ENCODE measurements at places on chromosomes 16 and 17. TPM values are rescaled to one million over a fixed set of nuclear protein-coding genes. Genes with fewer than 3 reads are reported as not detected.

MYH8 gene
- total RNA-seq, result not detected

PIRT gene
- total RNA-seq, result not detected

PRR35 gene
- total RNA-seq, result not detected

TBC1D3B gene
- total RNA-seq, result 4.5 TPM

CBFA2T3 gene
- 2.4 TPM for total RNA-seq

PLD6 gene
- 8.5 TPM for total RNA-seq

ANKRD40CL gene
- total RNA-seq, result not detected

KIFC3 gene
- 66.4 TPM for total RNA-seq

KRT31 gene
- total RNA-seq, result not detected

CLEC19A gene
- not detected for total RNA-seq

SLC35G6 gene
- total RNA-seq, result not detected

AURKB gene
- 78.1 TPM for total RNA-seq

RTN4RL1 gene
- 7.3 TPM for total RNA-seq

KRTAP4-8 gene
- total RNA-seq, result not detected

GUCY2D gene
- 0.30 TPM for total RNA-seq

- DNase-seq, result no peak
Measured at GRCh38 chr16:50202926-50203624, 50.0 kb downstream of the TENT4B start.

GRCh38 chr17:36117505-36118382 lies 14.1 kb downstream of the CCL4 start:
- no peak for DNase-seq

GRCh38 chr16:67015313-67015731 lies 13.6 kb upstream of the CBFB start:
- DNase-seq, result peak; percentile 9

- DNase-seq, result no peak
Measured at GRCh38 chr16:72727565-72727964, 320.4 kb downstream of the ZFHX3 start.

DNA sequence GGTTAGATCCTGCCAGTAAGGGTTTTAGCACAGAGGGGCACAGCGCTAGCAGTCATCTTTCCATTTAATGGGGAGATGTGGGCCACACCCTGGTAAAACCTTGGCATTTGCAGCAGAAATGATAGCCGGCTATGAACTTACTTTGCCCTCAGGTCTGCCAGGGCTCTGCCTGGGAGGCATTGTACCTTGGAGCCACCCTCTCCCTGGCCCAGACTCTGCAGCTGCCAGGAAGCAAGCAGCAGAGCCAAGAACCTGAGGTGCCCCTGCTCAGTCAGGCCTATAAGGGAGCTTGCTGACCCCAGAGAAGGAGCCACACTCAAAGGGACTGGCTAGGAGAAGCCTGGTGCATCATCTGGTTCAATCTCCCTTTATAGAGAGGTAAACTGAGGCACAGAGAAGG lies 23.7 kb upstream of the PHF12 start:
- no peak for DNase-seq

- DNase-seq, result no peak
Measured at GRCh38 chr17:68700421-68700820, 99.3 kb upstream of the FAM20A start.

DNA sequence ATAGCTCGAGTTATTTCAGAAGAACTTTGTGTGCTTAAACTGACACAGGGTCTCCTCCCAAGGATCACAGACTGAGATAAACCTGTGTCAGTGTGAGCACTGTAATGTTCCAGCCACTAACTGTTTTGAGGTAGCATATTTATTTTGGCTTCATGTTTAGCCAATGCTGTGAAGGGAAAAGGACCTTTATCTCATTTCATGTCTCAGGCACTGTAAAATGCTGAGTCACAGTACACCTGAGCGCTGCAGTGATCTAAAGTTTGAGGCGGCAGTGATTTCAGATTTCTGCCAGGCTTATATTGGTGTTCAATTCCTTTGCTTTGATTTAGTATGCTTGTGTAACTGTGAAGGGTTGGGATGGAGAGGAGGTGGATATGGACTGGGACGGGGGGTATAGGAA lies 3.1 kb upstream of the DNAJA2 start:
- DNase-seq, result no peak

- no peak for DNase-seq
Measured at GRCh38 chr16:23334950-23335349, 32.8 kb downstream of the SCNN1B start.

DNA sequence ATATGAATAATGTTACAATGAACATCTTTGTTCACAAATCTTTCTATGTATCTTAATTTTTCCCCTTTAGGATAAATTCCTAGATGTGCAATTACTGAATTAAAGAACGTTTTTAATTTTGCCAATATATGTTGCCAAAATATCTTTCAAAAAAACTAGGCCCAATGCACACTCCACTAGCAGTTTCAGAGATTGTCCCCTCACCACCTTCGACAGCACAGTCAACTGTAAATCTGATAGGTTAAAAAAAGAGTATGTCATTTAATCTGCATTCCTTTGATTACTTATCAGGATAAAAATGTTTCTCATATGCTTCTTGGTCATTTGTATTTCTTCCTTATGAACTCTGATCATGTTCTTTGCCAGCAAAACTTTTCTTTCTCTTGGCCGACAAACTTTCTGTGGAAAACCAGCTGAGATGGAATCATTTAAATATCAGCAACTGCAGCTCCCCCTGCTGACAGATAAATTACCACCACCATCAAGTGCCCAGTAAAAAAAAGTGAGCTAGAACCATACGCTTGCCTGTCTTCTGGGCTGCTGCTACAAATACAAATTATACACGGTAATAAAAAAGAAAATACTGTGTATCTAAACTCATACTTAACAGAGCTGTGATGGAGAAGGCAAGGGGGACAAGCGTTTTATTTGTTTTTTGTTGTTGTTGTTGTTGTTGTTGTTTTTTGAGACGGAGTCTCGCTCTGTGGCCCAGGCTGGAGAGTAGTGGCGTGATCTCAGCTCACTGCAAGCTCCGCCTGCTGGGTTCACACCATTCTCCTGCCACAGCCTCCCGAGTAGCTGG lies 19.6 kb upstream of the KANSL1 start:
- peak; percentile 87 for DNase-seq

GRCh38 chr16:3038256-3038655 lies 1.5 kb upstream of the BICDL2 start:
- DNase-seq, result no peak

DNA sequence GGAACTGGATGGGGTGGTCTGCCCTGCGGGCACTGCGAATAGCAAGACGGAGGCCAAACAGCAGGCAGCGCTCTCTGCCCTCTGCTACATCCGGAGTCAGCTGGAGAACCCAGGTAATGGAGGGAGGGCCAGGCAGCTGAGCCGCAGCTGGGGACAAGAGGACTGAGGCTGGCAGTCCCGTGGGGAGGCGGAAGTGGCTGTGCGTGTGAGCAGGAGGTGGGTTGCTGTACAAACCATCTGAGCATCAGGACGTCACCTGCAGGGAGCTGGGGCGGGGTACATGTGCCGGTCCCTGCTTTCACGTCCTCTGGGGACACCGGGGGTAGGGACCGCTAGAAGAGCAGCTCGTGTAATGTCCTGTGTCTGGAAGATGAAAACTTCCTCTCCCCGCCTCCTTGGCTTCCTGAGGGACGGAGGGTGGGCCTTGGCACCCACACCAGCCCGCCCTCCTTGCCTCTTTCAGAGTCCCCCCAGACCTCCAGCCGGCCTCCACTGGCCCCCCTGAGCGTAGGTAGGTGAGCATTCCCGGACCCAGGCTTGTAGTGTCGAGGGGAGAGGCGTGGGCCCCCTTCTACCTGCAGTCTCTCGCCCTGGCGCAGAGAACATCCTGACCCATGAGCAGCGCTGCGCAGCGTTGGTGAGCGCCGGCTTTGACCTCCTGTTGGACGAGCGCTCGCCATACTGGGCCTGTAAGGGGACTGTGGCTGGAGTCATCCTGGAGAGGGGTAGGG lies 3.7 kb downstream of the ADAD2 start:
- no peak for DNase-seq

DNA sequence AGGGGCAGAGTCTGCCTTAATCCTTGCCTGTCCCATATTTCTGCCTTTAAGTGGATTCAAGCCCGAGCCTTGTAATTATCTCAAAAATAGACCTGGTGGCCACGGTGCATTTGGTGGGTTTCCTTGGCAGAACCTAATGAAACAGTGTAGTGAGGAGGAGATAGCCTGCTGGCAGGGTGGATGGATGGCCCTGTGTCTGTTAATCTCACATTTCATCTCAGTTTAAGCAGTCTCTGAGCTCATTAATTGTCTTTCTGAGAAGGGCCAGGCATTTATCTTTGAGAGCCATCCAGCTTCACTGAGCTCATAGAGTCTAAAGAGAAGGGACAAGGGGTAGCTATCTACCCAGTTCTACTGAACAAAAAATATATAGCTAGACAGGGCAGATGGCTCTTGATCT lies 364.0 kb upstream of the EEF2KMT start:
- DNase-seq, result no peak

DNA sequence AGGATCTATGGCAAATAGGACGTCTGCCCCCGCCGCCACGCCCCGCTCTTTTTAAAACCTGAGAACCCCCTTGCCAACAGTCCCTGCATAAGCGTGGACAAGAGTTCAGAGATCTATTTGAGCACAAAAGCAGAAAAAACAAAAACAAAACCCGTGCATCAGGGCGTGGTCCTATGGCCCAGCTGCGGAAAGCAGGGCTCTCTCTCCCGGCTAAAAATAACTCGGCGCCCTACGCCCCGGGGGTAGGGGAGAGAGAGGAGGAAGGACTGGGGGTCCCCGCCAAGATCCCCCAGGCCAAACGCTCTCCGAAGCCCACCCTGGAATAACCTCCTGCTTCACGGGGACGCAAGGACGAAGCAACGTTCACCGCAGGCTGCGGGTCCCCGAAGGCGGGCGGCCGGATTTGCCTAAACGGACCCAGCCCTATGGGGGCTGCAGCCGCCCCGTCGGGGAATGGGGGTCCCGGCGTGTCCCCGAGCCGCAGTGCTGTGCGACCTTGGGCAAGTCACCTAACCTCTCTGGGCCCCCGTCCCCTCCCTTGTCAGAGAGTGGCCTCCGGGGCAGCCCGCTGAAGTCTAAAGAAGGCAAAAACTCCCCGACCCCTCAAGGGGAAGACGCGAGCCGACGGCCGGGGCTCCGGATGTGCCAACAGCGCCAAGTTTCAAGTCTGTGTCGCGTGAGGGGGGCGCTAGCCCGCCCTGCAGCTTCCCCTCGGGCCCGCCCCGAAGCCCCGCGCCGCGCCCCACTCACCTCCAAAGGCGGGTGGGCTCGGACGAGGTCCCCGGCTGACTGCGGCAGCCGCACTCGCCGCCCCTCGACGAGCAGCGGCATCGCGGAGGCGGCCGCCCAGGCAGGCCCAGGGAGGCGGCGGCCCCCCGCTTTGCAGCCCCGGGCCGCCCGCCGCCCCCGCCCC lies 477 bp downstream of the NTAN1 start:
- DNase-seq, result no peak

DNA sequence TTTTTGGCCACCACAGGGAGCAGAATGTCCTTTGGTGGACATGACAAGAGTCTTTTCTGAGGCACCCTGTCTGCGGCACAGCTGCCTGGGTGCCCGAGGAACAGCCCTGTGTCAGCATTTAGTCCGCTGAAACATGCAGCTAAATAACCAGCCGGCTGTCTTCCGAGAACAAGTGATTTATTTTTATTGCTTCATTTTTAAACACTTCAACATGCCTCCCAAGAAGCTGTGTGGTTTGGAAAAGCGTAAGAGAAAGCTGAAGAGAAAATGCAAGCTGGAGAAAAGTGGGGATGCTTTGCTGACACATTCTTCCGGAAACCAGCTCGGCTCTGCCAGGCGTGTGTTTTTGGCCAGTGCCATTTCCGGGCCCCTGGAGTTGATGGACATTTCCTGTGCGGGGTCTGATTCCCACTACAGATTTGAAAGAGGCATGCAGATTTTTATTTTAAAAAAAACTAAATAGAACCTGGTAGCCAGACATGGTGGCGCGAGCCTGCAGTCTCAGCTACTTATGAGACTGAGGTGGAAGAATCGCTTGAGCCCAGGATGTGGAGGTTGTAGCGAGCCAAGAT lies 94.7 kb downstream of the SEC14L1 start:
- peak; percentile 50 for DNase-seq

DNA sequence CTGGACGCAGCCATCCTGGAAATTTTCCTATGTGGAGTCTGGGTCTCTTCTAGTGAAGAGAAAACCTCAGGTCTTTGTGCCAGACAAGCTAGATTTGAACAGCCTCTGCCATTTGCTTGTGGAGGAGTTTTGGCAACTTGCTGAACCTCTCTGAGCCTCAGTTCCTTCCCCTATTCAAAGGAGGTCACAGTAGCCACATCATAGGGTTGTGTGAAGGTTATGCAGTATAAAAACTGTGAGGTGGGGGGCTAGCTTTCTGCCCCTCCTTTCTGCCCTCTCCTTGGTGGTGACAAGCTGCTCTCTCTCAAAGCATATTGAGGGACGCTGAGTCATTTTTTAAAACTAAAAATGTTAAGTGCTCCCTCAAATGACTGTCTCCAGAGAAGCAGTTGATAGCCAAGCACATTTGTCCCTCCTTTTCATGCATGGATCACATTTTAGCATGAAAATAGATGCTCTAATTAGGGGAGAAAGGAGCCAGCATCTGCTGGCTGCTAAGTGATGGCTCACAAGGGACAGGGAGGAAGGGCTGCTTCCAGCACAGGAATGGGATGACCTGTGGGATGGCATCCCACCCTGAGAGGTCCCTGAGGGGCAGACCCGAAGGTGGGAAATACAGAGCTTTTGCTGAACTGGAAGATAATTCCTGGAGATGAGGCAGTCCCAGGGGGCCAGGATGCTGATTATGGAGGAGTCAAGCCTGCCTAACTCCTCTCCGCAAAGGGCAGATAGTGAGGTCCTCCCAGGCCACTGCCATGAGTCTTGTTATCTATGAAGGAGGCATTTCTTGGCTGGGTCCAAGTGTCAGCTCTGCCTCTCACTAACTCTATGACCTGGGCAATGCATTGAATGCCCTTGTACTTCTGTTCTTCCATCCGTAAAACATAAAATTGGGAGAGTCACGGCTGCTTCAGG lies 218.8 kb downstream of the RAB11FIP4 start:
- no peak for DNase-seq

DNA sequence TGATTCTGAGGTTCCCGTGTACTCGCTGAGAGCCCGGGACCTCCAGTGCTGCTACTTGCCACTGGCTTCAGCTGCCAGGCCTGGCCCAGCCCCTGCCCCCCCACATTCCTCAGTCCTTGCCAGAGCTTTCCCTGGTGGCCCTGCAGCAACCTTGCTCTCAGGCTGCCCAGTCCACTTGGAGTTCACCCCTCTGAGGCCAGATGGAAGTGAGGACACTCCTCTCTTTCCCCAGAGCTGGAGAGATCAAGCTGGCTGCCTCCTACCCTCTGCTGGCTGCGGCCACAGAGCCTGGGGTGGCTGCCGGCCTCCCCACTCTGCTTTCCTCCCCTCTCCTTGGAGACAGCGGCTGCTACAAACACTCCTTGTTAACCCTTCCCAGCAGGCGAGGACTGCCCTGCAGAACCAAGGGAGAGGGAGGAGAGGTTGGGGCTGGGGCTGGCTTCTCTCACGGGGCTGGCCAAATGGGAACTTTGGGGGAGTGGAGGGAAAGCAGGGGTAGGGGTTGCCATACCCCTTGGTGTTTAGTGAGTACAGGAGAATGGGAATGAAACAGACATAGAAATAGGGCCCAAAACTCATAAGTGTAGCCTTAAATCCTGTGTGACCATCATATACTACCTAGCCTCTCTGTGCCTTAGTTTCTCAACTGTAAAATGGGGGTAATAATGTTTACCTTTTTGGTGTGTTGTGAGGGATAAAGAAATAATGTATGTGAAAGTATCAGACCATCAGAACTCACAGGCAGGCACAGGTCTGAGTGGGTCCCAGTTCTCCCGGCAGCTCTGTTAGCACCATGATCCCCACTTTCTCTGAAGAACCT lies at the start of gene GAS2L2:
GAS2L2 (minus strand) TSS at position 295 of the 820 bp plus-strand sequence. CDS start 389 bp downstream, outside the sequence.
- no peak for DNase-seq

- DNase-seq, result no peak
Measured at GRCh38 chr17:21212826-21213637, 929 bp downstream of the TMEM11 start.

- peak; percentile 64 for DNase-seq
Measured at GRCh38 chr16:77675464-77676324, 46.6 kb upstream of the NUDT7 start.

GRCh38 chr16:53083119-53083518 lies 28.3 kb downstream of the CHD9 start:
- DNase-seq, result no peak

Data from tibial nerve (tissue), 4 donors.